CD4-positive, alpha-beta T cell treated with Interleukin-17A for 4 hours (primary cell): ENCODE measurements at places on chromosomes 3 and 15.

GRCh38 chr3:89697321-89697916 lies 590.0 kb downstream of the EPHA3 start:
- no peak for DNase-seq

DNA sequence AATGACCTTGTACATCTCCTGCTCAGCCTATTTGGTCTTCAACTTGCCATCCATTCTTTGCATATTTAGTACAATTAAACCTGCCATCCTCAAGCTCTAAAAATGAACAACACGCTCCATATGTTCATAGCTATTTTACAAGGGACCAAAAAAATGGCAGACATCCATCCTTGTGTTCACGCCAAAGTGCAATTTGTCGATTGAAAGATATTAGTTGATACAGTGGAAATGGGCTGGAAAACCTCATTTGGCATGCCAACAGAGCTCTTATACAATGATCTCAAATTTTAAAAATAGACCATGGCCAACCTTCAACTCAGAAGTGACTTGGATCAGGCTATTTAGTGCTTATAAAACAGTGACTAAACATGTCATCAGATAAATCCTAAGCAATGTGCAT lies 413.6 kb upstream of the ARL6 start:
- no peak for DNase-seq

GRCh38 chr15:85005746-85006145 lies 24.1 kb downstream of the PDE8A start:
- DNase-seq, result no peak

DNA sequence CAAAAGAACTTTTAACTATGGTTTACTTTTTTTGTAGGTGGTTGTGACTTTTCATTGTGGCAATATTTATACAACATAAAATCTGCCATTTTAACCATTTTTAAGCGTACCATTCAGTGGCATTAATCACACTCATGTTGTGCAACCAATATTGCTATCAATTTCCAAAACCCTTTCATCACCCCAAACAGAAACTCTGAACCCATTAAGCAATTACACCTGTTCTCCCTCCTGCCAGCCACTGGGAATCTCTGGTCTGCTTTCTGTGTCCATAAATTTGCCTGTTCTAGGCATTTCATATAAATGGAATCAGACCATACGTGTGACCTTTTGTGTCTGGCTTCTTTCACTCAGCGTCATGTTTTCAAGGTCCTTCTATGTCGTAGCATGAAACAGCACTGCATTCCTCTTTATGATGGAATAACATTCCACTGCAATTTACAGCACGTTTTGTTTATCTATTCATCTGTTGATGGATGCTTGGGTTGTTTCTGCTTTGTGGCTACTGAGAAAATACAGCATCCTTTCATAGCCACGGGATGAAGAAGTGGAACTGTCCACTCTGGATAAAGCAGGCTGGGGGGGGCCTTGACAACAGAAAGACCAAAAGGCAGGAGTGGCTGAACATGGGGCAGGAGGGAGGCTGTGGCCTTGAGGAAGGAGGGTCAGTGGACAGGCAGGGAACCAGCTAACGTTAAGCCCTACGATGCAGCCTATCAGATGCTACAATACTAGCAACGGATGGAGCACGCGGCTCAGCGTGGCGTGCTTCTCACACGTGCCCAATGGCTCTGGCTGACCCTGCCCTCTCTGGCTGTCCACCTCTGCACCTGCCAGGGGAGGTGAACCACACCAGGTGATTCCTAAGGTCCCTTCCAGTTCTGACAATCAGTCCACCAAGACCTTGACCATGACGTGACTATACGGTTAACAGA lies 110.9 kb downstream of the SEC22A start:
- DNase-seq, result no peak

- DNase-seq, result no peak
These were observed 58.8 kb downstream of the MCF2L2 start for GRCh38 chr3:183369627-183370026.
